Left ventricle myocardium inferior (tissue), 1 donor: ENCODE measurements at places on chromosomes 11 and 22. TPM values are rescaled to one million over a fixed set of nuclear protein-coding genes. Genes with fewer than 3 reads are reported as not detected.

GNAZ gene
- 2.9 TPM for total RNA-seq

GVQW3 gene
- total RNA-seq: 1.8 TPM

C11orf21 gene
- total RNA-seq: 36.0 TPM

RPS25 gene
- 767 TPM for total RNA-seq

SMIM38 gene
- not detected for total RNA-seq

DNA sequence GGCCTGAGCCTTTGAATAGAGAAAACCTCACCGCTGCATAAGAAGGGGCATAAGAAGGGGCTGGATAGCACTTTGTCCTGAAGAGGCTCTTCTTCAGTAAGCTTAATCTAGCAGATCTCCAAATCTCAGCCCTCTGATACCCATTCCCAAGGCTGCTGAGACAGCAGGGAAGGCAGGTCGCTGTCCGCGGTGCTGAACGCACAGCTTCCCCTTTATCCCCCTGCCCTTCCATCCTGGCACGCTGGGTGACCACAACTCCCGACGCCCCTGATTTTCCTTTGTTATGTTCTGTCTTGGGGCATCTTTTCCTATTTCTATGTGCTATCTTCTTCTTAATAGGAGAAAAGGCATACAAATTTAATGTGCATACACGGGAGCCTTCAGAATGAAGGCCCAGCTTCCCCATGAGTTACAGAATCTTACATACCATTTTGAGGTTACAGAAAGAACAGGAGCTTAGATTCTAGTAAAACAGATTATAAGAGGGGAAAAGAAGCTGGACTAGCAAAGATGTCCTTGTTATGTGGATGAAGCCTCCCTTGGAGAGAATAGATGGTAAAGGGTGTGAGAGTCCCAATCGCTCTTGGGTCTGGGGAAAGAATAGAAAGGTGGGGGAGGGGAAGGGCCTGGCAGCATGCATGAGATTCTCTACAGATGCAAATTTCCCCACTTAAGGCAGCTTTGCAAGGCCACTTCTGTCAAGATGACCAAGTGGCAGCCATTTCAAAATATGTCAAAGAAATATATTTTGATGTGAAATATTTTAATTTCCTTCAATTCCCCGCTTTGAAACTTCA lies 5.7 kb upstream of the SULT4A1 start:
- peak; percentile 58 for DNase-seq

DNA sequence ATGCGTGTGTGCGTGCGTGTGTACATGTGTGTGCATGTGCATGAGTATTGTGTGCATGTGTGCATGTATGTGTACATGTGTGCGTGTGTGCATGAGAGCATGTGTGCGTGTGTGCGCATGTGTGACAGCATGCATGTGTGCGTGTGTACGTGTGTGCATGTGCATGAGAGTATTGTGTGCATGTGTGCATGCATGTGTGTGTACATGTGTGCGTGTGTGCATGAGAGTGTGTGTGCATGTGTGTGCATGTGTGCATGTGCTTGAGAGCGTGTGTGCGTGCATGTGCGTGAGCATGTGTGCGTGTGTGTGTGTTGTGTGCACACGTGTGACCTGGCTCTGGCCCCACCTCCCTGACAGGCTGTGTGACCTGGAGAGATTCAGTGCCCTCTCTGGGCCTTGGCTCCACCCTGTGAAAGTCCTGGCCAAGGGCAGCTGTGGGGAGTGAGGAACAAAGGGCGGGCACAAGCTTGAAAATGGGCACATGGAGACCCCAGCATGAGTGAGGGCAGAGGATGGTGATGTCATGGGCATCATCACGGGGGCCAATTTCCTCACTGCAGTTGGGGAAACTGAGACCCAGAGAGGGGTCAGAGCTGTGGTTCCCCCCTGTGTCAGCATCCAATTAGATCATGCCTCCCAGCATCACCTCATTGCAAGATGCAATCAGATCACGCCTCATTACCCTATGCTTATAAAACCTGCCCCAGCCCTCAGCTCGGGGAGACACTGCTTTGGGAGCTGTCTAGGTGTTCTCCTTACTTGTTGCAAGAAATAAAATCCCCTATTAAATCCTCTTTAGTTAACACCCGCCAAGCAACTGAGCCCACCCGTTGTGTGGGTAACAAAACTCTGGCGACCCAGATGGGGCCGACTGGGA lies 658 bp downstream of the ACY3 start:
- DNase-seq: no peak

GRCh38 chr22:36356708-36357624 lies 30.8 kb downstream of the MYH9 start:
- no peak for DNase-seq

- no peak for DNase-seq
Measured at GRCh38 chr11:96607864-96608558, 218.2 kb downstream of the JRKL start.

DNA sequence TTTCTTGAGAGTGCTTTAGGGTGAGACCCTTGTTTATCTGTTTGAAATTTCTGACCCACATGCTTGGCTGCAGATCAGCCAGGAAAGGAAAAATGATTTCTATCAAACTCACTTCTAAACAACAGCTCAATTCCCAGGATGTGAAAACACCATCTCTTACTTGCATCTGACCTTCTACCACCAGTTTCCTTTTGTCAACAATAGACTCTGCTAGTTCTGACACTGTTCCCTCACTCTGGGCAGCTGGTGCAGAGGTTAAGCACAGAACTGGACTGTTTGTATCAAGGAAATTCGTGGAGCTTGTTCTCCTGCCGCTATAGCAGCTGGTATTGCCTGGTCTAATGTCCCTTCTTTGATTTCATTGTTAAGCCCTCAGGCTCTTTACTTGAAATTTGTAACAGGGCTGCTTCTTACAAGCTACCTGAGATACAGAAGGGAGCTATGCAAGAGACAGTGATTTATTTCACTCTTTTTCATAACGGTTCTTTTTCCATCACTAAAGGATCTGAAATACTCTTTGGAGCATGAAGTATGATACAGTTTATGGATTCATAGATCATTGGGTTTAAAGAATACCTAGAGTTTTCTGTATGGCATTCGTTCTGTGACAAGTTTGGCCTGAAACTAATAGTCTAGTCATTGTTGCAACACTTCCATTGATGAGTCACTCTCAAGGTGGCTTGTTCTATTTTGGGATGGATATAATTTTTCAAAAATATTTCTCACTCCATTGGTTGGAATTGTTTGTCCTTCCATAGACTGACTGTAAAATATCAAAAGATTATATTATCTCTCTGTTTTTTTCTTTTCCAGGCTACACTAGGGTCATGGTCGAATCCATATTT lies 178.2 kb upstream of the ZC3H12C start:
- no peak for DNase-seq

DNA sequence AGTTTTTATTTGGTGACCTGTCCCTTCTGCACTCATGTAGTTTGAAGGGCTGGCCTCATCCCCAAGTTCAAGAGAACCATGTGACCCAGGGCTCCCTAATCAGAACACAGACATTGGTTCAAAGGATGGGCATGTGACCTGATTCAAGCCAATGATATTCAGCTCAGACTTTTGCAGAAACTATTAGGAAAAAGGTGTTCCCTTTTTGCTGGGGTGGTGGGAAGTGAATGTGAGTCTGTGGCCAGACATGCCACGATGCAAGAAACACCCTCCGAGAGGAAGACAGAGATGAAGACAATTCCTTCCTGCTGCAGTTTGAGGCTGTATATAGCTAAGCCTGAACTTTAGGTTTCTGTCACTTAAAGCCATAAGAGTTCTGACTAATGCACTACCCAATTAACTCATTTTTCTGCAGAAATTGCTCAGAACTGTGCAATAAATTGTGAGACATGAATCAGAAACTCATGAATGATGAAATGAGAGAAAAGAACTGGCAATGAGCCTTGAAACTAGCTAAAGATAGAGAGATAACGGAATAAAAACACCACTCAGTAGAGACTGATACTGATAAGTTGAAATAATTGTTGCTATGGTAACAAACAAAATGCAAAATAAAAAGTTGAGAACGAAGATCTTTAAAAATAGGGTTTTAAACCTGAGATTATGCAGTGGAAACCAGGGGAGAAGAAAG lies 9.2 kb upstream of the MAPK1 start:
- DNase-seq: no peak
